ENCODE measurements at places on chromosomes 2 and 18. TPM values are rescaled to one million over a fixed set of nuclear protein-coding genes. Genes with fewer than 3 reads are reported as not detected.

DNA sequence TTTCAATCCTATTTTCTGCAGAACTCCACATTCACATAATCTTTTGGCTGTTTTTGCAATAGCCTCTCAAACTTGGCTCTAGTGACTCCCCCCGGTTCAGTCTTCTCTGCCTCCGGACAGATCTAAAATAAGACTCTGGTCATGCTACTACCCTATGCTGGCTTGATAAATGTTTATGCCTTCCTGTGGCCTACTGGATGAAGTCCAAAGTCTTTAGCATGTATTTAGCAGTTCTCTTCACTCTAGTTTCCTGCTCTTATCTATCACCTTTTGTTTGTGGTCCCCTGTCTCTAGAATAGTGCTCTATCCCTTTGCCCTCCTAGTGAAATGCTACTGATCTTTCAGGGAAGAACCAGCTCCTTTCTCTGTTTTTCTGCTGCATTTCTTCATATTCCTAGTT lies 14.4 kb downstream of the ADCYAP1 start:
- no peaks in the 10 kb centered on the region for H3K36me3 ChIP-seq
- no peak overlapping the region for H3K4me3 ChIP-seq
- H3K27ac ChIP-seq: no peak overlapping the region
- H3K27me3 ChIP-seq: peaks cover 51% of the 10 kb centered on the region
- no peak for DNase-seq

DNA sequence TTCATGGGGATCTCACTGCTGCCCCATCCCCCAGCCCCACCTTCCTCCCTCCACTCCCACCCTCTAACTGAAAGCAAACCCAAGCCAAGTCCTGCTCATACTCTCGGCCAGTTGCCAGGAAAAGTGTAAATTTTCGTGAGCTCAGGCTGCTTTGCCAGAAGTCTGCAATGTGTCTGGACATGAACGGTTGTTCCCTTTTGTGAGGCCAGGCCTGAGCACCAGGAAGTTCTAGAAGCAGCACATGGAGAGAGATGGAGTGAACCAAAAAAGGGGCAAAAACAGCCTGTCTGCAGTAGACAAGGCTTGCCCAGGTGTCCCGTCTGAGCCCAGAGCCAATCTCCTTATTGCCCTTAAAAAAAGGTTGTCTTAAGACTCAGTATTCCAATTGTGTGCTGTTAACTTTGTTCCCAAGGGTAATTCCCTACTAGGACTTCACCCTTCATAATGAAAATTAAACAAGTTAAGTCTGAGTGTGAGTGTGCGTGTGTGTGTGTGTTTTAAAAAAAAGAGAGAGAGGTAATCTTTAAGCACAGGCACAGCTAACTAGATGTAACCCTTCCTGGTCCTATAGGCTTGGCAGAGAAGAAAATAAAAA lies 247.1 kb downstream of the BCL11A start:
- H3K4me1 ChIP-seq: peaks cover 2% of the 10 kb centered on the region
- H3K36me3 ChIP-seq: no peaks in the 10 kb centered on the region
- no peak overlapping the region for H3K4me3 ChIP-seq
- no peak overlapping the region for H3K27ac ChIP-seq
- no peak for DNase-seq

DNA sequence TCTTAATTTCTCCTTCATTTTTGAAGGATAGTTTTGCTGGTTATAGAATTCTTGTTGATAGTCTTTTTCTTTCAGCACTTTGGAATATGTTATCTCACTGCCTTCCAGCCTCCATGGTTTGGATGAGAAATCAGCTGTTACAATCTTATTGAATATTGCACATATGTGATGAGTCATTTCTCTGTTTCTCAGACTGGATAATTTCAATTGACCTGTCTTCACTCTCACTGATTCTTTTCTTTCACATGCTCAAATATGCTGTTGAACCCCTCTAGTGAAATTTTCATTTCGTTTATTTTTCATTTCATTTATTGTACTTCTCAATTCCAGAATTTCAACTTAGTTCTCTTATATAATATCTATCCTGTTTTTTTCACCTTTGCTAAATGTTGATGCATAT lies 22.2 kb downstream of the PDK1 start:
- H3K4me3 ChIP-seq: no peak overlapping the region

DNA sequence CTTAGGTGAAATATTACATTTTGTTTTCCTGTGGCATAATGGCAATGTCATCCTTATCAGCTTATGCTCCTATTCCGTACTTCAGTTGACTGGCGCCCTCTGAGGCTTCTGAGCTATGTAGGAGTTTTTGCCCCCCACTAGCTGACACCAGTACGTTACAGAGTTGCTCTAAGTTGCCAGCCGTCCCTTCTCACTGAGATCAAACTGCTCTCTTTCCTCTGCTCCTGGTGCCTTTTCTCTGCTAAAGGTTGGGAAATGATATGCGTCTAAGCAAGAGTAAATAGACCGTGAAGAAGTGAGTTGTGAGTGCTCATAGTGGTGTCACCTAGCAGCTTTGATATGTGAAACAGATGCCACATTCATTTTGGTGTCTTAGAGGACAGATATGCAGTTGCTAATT lies 99.2 kb downstream of the RAPGEF4 start:
- DNase-seq: no peak
- H3K36me3 ChIP-seq: no peaks in the 10 kb centered on the region
- H3K4me1 ChIP-seq: peaks cover 7% of the 10 kb centered on the region
- H3K27ac ChIP-seq: no peak overlapping the region
- no peaks in the 10 kb centered on the region for H3K27me3 ChIP-seq
- no peak overlapping the region for H3K4me3 ChIP-seq

DNA sequence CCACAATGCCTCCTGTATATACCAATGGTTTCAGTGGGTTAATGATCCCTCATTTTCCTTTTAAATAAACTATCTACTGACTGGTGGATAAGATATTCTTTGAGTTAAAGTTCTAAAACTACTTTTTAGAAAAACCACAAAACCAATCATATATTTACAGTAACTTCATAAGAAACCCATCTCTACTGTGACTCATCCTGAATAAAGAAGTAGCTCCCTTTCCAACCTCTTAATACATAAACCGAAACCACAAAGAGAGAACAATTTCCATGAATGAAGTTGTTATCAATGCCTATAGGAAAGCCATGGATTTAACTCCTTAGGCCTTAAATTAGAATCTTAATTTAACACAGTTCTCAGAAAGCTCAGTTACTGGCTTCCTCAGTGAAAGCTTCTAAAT lies 227.0 kb upstream of the SMAD7 start:
- no peak overlapping the region for H3K27ac ChIP-seq
- no peak for DNase-seq
- peaks cover 13% of the 10 kb centered on the region for H3K4me1 ChIP-seq
- no peaks in the 10 kb centered on the region for H3K36me3 ChIP-seq

DNA sequence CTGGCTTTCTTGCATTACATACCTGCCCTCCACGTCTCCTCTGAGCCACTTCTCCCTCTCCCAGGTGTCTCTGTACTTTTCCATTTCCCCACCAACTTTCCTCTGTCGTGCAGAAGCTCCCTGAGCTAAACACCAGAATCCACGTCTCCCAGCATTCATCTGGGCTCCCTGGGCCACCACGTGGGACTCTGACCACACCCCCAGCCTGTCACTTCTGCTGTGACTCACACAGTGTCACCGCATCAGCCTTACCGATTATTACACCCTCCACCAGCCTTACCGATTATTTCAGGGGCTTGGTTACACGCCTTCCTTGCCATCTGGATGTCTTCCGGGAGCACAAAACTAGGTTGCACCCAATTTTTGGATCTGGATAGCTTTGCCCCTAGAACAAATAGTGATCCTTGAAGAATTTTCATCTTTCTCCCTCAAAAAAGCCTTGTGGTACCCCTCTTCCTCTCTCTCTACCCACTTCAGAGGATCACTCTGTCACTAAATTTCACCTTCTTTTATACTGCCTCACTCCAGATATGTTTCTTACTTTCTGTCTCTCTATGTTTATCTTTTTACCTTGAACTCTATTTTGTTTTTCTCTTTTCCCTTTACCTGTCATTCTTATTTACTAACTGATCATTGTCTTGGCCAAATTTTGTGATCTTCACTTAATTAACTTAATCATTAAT lies 136.9 kb upstream of the CAB39 start:
- H3K27ac ChIP-seq: no peak overlapping the region
- H3K4me1 ChIP-seq: no peaks in the 10 kb centered on the region
- H3K4me3 ChIP-seq: no peak overlapping the region
- H3K36me3 ChIP-seq: no peaks in the 10 kb centered on the region
- H3K27me3 ChIP-seq: peaks cover 11% of the 10 kb centered on the region

- peaks cover 3% of the 10 kb centered on the region for H3K27me3 ChIP-seq
- no peak for DNase-seq
- H3K4me3 ChIP-seq: no peak overlapping the region
- H3K4me1 ChIP-seq: no peaks in the 10 kb centered on the region
These were observed 253.3 kb upstream of the TCF4 start for GRCh38 chr18:55841314-55841713.

GRCh38 chr2:205771666-205772065 lies 89.4 kb downstream of the NRP2 start:
- H3K4me3 ChIP-seq: no peak overlapping the region
- H3K27ac ChIP-seq: peak overlapping the region; percentile 65
- H3K4me1 ChIP-seq: peaks cover 43% of the 10 kb centered on the region
- no peak for DNase-seq
- H3K27me3 ChIP-seq: no peaks in the 10 kb centered on the region

DNA sequence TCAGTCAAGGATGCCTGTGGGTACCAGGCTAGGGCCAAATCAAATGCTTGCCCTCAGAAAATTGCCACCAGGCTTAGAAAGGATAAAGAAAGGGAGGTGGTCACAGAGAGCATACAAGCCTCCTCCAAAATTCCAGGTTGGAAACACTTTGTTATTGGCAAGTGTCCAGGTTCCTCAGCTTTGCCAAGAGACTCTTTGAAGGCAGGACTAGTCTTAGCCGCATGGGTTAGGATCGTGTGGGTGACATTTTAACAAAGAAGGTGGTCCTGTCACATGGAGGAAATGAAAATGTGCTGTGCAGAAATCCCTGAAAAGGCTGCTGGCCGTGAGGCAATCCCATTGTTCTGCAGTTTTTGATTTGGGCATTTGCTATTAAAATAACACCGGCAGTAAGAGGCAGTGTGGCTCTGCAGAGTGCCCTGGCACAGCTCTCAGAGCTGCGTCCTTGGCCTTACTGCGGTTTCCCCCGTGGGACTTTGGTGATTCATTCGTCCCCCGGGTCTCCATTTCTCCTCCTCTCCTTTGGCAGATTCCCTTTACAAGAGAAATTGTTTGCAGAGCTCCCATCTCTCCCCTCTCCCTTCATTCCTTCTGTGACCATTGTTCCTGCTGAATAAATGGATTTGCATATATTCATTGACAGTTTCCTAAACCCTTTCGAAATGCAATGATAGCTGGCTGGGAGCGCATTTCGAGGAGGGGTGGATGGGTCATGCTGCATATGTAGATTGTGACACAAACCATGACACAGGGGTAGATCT lies 187.3 kb downstream of the VAPA start:
- H3K36me3 ChIP-seq: peaks cover 2% of the 10 kb centered on the region
- no peaks in the 10 kb centered on the region for H3K4me1 ChIP-seq
- peaks cover 30% of the 10 kb centered on the region for H3K27me3 ChIP-seq
- no peak for DNase-seq

DNA sequence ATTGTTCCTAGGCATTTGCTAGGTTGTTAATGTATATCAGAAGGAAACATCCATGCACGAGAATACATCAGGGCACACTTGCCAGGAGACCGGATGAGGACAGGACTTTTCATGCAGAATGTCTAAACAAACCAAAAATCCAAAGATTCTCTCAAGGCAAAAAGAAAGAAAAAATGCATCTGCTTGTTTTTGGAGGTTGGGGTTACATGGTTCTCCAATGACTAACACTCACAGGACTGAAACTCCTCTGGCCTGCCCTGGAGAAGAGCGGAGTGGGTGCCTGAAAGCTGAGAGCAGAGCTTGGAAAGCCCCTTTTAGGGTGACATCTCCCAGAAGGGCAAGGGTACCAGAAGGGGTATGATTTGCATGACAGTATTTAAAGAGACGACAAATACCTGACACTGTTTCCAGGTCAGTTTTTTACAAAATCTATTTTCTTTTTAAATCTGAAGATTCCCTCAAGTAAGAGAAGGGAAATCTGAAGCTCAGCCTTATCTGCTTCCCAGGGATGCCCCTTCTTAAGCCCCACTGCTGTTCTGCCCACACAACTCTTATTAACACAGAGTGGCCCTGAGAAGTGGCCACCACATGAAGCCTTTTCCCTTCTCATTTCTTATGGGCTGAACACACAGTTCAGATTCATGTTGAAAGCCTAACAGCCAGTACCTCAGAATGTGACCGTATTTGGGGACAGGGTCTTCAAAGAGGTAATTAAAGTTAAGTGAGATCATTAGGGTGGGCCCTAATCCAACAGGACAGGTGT lies 216.4 kb downstream of the STK39 start:
- no peak for DNase-seq
- H3K4me1 ChIP-seq: peaks cover 20% of the 10 kb centered on the region
- H3K27me3 ChIP-seq: no peaks in the 10 kb centered on the region
- peaks cover 15% of the 10 kb centered on the region for H3K36me3 ChIP-seq

DNA sequence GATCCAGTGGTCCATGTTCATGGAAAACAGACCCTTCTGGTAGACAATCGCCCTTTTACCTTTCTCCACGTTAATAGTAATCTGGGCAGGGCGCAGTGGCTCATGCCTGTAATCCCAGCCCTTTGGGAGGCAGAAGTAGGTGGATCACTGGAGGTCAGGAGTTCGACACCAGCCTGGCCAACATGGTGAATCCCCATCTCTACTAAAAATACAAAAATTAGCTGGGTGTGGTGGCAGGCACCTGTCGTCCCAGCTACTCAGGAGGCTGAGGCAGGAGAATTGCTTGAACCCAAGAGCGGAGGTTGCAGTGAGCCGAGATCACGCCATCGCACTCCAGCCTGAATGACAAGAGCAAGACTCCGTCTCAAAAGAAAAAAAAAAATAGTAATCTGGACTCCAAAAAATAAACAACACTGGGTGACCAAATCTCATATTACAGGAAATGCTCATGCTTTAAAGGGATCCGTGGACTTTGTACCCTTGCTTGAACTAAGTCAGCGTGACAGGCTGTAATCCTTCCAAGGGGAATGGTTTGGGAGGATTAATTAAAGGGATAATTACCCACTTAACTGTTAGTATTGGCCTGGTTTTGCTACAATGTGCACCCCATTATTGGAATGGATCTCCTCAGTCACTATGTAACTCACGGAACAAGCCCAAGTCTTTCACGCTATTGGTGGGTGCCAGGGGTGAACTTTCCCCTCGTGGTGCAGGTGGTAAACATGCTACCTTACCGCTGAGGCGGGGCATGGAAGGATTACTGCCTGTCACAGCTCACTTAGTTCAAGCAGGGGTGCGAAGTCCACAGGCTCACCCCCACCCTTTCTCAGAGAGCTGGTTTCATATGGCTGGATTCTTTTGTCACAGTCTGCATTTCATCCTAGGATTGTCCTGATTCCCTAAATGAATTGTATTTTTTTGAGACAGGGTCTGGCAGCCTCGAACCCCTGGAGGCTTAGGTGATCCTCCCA lies 36.7 kb downstream of the PROC start:
- no peak for DNase-seq
- H3K4me1 ChIP-seq: peaks cover 32% of the 10 kb centered on the region
- no peaks in the 10 kb centered on the region for H3K27me3 ChIP-seq
- peak overlapping the region; percentile 76 for H3K27ac ChIP-seq
- H3K36me3 ChIP-seq: no peaks in the 10 kb centered on the region

The GAD1 gene
- 0.27 TPM for total RNA-seq

The MYO5B gene
- total RNA-seq: 44.1 TPM

Data from progenitor cell of endocrine pancreas (in vitro differentiated cells).